ENCODE measurements at places on chromosomes 7 and 10.

DNA sequence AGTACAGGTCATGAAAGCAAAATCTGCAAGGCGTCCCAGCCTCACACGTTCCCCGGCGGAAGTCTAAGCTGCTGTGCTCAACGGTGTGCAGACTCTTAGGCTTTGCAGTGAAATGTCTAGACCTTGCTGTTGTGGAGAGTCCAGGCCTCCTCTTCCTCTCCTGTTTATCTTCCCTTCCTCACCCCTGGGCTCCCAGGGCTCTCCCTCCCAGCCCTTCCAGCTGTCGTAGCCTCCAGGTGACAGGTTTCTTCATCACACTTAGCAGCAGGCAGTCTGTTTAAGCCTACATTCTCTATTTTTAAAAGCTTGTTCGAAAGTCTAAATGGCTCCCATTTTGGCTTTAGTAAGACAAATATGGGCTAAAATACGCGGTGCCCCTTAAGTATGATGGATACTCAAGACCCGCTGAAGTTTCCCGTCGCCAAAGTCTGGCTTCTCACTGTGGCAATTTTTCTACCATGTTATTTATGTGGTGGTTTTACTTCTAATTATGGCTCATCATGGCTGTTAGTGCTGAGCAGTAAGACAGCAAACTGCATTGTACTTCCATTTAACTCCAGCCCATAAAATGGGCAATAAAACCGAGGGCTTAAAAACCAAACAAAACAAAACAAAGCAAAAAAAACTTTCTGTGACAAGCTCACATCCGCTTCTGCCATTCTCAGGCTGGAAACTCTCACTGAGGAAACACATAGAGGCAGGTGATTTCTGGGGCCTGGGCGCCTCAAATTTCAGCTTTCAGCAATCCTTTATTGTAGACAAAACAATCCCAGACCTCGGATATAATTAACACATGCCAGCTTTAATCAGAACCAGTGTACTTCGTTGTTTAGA, 243.2 kb downstream of the SNX10 start:
- no peak for DNase-seq
- H3K4me3 ChIP-seq: no peak overlapping the region
- no peak overlapping the region for H3K27ac ChIP-seq
- H3K36me3 ChIP-seq: no peaks in the 10 kb centered on the region

DNA sequence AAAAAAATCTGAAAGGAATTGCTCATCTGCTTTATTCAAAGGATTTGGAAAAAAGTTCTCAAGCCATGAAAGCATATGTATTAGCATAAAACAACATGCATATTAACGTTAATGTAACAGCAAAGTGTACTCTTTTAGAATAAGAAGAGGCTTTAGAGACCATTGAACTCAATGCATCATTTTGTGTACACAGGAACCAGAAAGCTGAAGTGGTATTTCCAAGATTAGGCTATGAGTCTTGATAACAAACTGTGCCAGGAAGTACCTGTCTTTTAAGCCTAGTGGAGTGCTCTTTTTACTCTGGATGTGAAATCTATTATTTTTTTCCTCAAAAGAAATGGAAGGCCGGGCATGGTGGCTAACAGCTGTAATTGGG, 164.2 kb downstream of the THSD7A start:
- no peak for DNase-seq
- no peak overlapping the region for H3K27ac ChIP-seq
- H3K4me3 ChIP-seq: no peak overlapping the region
- H3K36me3 ChIP-seq: no peaks in the 10 kb centered on the region
- no peaks in the 10 kb centered on the region for H3K27me3 ChIP-seq
- H3K4me1 ChIP-seq: no peaks in the 10 kb centered on the region

- H3K4me3 ChIP-seq: peak overlapping the region; percentile 55
- H3K4me1 ChIP-seq: peaks cover 62% of the 10 kb centered on the region
- DNase-seq: no peak
- H3K27me3 ChIP-seq: peaks cover 17% of the 10 kb centered on the region
These were observed 3.7 kb upstream of the ELFN1 start for GRCh38 chr7:1666317-1666822.

- no peak for DNase-seq
- no peaks in the 10 kb centered on the region for H3K27me3 ChIP-seq
- peak overlapping the region; percentile 90 for H3K4me3 ChIP-seq
- H3K36me3 ChIP-seq: peaks cover 19% of the 10 kb centered on the region
These were observed 472 bp downstream of the PDAP1 start for GRCh38 chr7:99407872-99408378.

DNA sequence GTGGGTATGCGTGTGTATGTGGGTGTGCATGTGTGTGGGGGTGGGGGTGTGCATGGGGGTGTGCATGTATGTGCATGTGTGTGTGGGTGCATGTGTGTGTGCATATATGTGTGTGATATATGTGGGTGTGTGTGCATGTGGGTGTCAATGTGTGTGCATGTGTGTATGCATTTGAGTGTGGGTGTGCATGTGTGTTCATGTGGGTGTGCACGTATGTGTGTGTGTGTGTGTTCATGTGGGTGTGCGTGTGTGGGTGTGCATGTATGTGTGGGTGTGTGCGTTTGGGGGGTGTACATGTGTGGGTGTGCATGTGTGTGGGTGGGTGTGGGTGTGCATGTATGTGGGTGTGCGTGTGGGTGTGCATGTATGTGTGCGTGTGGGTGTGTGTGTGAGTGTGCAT, 42.6 kb downstream of the GTF2IRD1 start:
- H3K27ac ChIP-seq: no peak overlapping the region
- H3K27me3 ChIP-seq: no peaks in the 10 kb centered on the region
- H3K4me3 ChIP-seq: no peak overlapping the region
- no peak for DNase-seq

GRCh38 chr7:51455948-51456347, 139.3 kb upstream of the COBL start:
- H3K27me3 ChIP-seq: no peaks in the 10 kb centered on the region
- no peaks in the 10 kb centered on the region for H3K4me1 ChIP-seq
- DNase-seq: no peak
- no peak overlapping the region for H3K27ac ChIP-seq

DNA sequence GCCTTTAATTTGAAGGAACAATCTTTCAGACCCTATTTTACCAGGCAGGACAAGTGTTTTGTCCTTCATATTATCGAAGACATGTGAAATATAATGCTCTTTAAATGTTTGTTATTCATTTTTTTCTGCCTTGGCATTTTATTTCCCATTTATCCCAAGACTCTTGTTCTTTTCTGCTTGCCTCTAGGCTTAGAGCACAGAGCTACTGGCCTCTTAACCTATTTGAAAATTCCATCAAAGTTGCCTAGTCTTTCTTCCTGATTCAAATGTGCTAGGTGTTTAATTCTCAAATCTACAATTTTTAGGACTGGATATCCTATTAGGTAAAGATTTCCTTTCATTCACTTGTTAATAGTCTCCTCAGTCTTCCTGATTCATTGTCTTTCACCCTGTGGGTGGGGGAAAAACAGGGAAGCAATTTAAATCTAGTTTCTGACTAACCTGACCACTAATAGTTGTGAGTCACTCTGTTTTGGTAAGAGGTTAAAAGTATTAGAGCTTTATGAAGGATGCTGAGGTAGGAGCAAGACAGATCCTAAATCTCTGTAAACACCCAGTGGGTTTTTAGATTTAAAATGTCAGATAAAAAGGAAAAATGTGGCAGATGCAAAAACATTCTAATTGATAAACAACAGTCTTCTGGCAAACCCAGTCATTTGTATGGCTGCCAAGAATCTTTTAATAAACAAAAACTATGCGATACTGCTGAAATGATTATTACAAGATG, 1.5 kb downstream of the LIPK start:
- no peaks in the 10 kb centered on the region for H3K36me3 ChIP-seq
- H3K4me1 ChIP-seq: no peaks in the 10 kb centered on the region
- DNase-seq: no peak

Data from esophagus squamous epithelium (tissue), 5 donors.